T-helper 1 cell (primary cell): ENCODE measurements at places on chromosomes 6 and 20.

- DNase-seq, result no peak
Observed at GRCh38 chr20:11001764-11002540, 328.2 kb upstream of the JAG1 start.

DNA sequence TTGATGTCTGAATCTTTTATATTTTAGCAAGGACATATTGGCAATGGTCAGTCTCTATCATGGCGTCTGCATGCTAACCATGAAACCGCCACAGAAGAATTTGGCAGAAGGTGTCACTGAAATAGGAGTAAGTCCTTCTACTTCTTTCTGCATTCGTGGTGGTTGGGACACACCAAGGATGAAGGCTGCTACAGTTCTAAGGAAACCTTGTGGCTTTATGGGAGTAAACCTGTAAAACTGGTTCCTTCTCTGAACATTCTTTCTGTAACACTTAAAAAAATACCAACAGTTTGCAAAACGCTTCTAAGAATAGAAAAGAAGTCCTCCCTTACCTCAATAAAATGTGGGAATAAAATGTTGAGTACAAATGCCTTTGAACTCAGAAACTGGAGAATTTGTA lies 195.3 kb downstream of the SLC24A3 start:
- no peak for DNase-seq

DNA sequence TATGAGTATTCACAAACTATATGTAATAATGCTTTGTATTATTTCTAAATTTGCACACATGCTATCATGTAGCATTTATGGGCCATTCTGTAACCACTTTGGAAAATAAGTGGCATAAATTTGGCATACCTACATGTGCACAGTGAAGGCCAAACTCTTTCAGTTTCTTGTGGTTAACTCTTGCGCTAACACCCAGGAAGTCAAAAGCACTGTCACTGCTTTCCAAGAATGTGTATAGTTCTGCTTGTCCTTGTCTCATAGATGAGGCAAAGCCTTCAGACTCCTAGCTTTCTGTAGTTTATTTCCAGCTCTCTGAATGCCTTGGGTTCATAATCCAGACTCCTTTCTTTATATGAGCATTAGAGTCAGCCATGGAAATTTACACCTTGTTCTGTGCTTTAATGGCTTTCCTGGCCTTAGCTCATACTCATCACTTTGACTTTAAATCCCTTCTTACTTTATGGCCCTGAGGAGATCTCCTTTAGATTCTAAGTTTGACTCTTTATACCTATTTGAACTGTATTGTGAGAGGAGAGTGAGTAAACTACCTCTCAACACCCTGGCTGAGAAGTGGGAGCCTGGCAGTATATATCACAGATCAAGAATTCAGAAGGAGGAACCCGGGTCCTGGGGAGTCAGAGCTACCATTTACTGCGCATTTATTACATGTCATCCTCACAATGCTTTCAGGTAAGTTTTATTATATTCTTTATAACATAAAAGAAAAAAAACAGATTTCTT lies 949 bp upstream of the SLC17A3 start:
- no peak for DNase-seq

DNA sequence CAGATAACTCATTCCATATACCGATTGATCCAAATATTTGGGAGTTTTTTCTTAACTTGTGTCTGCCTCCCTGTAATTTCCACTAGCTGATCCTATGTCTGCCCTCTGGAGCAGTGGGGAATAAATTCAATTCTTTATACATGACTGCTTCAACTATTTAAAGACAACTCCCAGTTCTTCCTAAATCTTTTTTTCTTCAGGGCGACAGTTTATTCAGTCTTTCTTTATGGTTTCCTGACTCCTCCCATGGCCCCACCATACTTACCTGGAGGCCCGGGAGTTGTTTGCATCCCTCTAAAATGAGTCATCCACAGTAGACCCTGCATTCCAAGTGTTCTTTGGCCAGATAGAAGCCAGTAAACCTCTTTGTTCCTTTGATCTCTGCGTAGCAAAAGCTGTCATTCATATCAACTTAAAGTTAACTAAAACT lies 73.6 kb downstream of the LCA5 start:
- no peak for DNase-seq

DNA sequence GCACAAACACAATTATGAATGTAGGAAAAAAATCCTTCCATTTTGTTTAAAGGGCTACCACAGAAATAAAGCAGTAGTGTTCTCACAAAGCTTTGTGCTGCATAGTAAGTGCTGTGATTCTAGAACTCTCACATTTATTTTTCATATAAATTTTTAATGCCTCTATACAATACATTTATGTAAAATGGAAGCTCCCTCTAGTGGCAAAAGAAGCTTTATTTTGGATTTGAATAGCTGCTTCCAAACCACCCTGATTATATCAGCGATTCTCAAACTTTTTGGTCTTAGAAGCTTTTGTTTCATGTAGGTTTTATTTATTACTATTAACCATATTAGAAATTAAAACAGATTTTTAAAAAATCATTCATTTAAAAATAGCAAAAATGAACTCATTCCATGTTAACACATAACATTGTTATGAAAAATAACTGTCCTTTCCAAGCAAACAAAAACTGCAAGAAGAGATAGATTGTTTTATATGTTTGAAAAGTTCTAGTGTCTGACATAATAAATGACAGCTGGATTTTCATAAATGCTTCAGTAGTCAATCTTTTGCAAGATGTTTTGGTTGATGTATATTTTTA lies 38.4 kb downstream of the HS3ST5 start:
- no peak for DNase-seq

DNA sequence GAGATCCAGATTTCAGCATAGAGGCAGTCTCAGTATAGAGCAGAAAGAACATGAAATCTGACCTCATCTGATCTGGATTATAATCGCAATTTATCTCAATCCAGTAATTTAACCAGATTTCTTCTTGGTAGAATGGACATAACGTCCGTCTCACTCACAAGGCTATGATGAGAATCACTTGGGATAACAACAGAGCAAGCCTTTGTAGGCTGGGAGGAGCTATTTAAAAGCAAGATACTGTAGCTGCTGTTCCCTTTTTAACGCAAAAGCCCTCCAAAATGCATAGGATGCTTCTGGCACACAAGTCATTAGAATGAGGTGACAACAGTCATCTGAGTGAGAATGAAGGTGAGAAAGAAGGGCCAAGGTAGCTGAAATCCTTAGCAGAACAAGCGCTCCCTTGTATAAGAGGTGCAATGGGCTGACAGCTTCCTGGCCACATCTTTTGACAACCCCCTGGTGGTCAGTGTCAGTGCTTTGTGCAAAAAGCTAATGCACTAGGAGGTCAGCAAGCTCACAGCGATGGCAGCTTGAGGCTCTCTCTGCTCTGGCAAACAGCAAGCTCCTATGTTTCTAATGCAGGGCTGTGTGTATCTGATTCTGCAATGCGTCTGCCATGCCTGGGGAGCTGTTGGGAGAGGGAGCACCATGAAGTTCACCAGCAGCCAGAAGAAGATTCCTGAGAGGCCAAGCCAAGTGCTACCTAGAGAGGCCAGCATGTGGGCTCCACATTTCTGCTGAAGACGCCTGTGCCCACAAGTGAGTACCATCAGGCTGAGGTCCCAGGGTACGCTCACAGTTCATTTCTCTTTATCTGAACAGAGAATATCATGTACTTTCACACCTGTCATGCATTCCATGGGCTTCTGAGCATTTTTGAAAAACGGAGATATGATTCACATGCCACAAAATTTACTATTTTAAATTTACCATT lies 16.2 kb downstream of the METTL24 start:
- no peak for DNase-seq

- no peak for DNase-seq
Observed at GRCh38 chr6:37897321-37897720, 77.8 kb downstream of the ZFAND3 start.

DNA sequence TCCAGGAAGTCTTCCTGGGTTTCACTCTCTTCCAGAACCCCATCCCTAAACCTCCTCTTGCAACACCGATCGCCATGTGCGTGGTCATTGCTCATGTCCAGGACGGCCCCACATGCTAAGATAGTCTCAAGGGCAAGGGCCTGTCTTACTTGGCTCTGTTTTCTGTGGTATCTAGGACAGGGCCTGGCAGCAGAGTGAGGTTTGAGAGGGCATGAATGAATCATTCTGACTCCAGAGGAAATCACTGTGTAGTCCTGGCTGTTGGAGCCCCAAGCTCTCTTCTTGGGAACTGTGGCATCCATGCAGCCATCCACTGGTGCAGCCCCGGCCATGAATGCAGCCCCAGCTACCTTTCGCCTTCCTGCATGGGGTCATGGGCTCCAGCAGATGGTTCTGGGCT lies 12.4 kb downstream of the SIRPA start:
- no peak for DNase-seq

GRCh38 chr20:13249118-13249797 lies 28.2 kb downstream of the ISM1 start:
- DNase-seq, result no peak

DNA sequence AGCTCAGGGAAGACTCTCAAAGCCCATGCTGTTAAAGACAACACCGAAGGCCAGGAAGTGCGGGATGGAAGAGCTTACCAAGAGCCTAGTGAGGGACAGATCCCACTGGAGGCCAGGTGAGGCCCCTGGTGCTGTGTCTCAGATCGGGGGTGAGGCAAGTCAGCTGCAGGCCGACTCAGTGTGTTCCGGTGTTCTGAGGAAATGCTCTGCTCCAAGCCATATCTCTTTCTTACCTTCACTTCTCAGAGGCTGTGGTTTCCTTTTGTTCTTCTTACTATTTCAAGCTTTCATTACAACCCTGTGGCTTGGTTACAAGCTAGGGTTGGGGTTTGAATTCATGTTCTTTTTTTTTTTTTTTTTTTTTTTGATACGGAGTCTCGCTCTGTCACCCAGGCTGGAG lies 114.3 kb upstream of the ZFP64 start:
- DNase-seq, result no peak

DNA sequence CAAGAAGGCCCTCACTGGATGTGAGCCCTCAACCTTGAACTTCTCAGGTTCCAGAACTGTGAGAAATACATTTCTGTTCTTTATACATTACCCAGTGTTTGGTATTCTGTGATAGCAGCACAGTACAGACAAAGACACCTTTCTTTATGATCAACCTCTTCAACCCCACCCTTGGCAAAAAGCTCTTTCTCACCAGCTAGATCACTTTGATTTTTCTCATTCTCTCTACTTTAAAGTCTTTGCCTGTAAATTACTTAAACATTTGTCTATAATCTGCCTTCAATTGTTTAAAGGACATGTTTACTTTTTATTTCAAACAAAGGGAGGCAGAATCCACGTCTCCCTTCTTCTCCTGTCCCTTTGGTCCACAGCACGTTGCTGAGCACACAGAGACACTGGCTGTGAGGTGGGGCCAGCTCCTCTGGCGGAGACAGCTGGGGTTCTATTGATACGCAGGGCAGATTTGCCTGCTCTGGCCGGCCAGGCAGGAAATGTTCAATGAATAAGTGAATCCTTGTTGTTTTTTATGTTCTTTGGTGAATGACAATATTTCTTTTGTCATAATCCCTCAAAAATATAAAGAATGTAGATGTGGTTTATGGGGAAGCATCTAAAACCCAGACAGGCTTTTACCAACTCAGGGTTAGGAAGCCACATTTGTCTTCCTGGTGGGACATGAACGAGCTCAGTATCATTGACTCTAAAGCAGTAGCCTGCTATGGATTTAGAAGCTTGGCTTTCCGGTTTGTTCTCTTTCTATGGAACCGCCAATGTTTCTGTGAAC lies 52.9 kb downstream of the NEDD9 start:
- DNase-seq, result no peak

- peak; percentile 42 for DNase-seq
Observed at GRCh38 chr20:54062812-54063280, 7.5 kb downstream of the BCAS1 start.

DNA sequence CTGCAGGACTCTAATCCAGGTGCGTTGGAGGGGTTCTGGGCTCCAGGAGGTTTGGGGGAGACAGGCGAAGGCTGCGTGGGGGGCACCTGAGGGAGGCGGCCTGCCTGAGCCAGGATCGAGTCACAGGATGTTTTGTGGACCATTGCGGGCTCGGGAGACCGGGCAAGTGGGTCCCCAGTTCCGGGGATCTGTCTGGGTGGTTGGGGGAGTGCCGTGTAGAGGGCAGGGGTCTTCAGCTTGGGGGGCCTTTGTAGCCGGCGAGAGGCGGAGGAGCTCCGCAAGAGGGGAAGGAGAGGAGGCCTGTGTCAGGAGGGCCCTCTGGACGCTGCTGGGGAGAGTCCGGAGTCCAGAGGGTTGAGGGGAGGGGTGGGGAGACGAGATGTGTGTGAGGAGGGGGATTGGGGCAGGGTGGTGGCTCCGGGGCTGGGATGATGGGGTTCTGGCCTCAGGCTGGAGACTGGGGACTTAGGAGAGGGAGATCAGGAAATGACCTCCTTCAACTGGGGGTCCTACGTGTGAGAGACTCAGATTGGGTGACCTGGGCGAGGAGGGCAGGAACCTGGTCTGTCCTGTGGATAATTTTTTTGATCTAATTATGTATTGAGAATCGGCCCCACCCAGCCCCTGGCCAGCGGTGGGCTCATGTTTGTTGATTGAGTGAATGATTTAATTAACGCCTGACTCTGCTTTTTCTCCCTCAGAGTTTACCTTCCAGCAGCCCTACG lies 505 bp downstream of the SNAI1 start:
- DNase-seq, result no peak

GRCh38 chr6:98894810-98895209 lies 52.9 kb downstream of the FBXL4 start:
- DNase-seq, result no peak

DNA sequence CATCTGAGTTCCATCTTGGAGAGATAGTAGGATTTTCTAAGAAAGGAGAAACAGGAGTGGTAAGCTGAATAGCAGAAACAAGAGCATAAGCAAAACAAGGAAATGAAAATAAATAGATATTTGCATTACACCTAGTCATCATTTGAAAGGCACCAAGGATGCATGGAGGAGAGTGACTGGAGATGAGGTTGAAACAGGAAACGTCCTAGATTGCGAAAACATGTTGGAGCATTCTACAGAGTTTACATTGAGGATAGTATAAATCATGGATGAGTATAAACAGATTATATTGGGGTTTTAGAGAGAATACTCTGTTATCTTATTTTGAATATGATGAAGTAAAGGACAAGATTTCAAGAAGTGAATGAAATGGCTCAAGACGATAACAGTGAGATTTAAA lies 507.3 kb downstream of the EYS start:
- no peak for DNase-seq

DNA sequence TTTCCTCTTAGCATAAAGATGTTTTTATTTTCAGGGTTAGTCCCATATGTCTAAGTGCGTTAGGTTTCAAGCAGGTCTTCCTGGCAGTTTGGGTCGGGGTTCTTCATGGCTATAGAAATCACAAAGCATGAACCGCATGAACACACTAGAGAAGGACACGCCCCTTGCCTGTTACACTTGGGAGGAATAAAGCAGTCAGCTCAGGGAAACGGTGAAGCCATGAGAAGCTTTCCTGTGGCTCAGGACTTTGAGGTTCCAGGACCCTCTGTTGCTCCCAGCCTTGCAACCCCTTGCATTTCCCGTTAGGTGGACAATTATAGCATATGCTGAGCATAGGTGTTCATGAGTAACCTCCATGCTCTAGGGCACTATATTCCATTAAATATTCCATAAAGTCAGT lies 96.7 kb downstream of the SYCP2 start:
- DNase-seq, result no peak

DNA sequence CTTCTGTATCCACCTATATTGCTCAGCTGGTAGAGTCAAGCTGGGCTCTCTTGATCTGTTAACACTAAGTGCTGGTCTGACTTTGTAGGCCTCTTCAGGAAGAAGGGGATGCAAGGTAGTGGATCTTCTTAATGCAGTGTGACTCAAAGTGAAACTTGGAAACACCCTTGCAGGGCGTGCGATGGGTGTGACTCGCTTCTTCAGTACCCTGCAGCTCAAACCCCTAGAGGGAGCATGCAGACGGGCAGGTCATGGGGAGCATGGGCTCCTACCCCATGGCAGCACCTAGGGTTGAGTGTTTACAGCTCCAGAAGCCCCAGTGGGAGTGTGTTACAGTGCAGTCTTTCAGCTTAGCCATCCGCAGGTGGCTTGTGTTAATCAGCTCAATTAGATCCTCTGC lies 757 bp upstream of the SAMD3 start:
- peak; percentile 40 for DNase-seq
